Pulmonary artery endothelial cell (primary cell): ENCODE measurements at places on chromosomes 7 and 10. TPM values are rescaled to one million over a fixed set of nuclear protein-coding genes. Genes with fewer than 3 reads are reported as not detected.

The CTNNA3 gene
- total RNA-seq, result not detected in 2 replicates

The CTAGE15 gene
- 0.13 and 0.28 TPM in 2 replicates for total RNA-seq

The KCND2 gene
- not detected in 2 replicates for total RNA-seq

The ZNF365 gene
- 0.04 and 0.40 TPM in 2 replicates for total RNA-seq

The STARD3NL gene
- total RNA-seq, result 97.1 and 127 TPM in 2 replicates

The ZNF425 gene
- 0.73 and 1.7 TPM in 2 replicates for total RNA-seq

The CADPS2 gene
- total RNA-seq, result 74.0 and 115 TPM in 2 replicates

The PIP gene
- total RNA-seq, result not detected in 2 replicates

The SEPTIN14 gene
- total RNA-seq, result not detected in 2 replicates

The FOXP2 gene
- 0.11 TPM in 1 of 2 replicates, not detected in the other for total RNA-seq

The PTPRN2 gene
- total RNA-seq, result 0.53 and 0.88 TPM in 2 replicates

The ERVW-1 gene
- not detected in 2 replicates for total RNA-seq
